ENCODE measurements at places on chromosomes 4 and X. TPM values are rescaled to one million over a fixed set of nuclear protein-coding genes. Genes with fewer than 3 reads are reported as not detected.

- no peak for DNase-seq
Observed at GRCh38 chr4:187436251-187436650, 559.3 kb upstream of the ZFP42 start.

DNA sequence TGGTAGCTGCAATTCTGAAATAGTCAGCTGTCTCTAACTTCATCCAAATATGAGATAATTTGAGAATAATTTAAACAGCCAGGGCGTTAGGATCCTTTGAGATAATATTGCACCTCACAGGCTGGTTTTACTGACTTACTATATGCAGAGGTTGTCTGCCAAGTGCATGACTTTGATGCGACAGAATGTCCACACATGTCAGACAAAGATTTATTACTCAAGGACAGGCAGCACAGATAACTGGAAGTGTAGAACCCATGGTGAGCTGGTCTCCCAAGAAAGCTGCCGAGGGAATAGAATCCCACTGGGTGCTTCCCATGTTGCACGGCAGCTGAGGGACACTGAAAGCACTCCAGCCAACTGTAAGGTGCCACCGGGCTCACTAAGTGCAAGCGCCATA, 166.2 kb upstream of the GALNTL6 start:
- no peak for DNase-seq

DNA sequence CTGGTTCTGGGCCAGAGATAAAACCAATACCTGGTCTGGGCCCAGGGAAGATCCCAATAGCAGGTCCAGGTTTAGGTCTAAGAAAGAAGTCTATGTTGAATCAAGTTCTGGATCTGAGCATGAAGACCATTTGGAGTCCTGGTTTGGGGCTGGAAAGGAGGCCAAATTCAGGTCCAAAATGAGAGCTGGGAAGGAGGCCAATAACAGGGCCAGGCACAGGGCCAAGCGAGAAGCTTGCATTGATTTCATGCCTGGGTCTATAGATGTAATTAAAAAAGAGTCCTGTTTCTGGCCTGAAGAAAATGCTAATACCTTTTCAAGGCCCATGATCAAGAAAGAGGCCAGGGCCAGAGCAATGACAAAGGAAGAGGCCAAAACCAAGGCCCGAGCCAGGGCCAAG, 3.4 kb downstream of the GPRASP1 start:
- no peak for DNase-seq

- no peak for DNase-seq
Observed at GRCh38 chrX:28609003-28609402, 21.8 kb downstream of the IL1RAPL1 start.

The CYBB gene
- 0.11 TPM for total RNA-seq
